RCC 7860 (cell line): ENCODE measurements at places on chromosomes 4 and X.
A peak's percentile ranks its signal among the peaks of the same experiment; 100 is the strongest.

- DNase-seq, result no peak
These were observed 101.8 kb downstream of the PJA1 start for GRCh38 chrX:69063486-69063885.

GRCh38 chrX:153926858-153927671 is 1.0 kb upstream of the ARHGAP4 start:
- DNase-seq, result peak; percentile 10

GRCh38 chr4:30866346-30866745 is 146.2 kb downstream of the PCDH7 start:
- no peak for DNase-seq

- no peak for DNase-seq
These were observed 72.5 kb downstream of the C4orf46 start for GRCh38 chr4:158599150-158599549.

- no peak for DNase-seq
These were observed 5.8 kb upstream of the CXCL8 start for GRCh38 chr4:73734530-73735001.

DNA sequence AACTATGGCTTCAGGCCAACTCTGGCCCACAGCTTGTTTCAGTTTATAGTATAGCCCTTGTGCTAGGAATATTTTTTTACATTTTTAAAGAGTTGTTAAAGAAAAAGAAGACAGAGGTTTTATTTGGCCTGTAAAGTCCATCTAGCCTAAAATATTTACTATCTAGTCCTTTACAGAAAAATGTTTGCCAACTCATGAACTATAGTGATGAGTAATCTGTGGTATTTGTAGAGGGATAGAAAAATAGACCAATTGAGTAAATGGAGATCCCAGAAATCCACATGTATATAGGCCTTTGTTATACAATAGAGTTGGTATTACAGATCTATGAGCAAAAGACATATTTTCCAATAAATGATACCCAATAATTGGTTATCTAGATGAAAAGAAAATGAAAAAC is 288.7 kb downstream of the PRDM5 start:
- DNase-seq, result no peak

- DNase-seq, result no peak
These were observed 20.5 kb downstream of the COMMD8 start for GRCh38 chr4:47442980-47443379.

DNA sequence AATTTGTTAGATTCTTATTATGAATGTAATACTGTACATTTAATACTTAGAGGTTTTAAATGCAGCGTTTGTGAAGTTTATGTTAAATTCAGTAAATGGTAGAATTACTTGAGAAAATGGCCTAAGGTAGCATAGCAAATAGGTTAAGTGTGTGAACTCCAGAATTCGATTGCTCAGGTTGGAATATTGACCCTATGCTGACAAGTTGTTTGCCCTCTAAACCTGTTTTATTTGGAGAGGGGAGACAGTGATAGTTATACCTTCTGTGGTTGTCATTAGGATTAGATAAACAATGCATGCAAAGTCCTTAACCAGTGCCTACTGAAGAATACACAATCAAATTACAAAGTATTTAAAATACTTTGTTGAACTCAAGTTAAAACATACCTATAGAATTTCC is 5.4 kb downstream of the ADAD1 start:
- DNase-seq, result no peak
